ENCODE measurements at places on chromosomes 5 and 9.

DNA sequence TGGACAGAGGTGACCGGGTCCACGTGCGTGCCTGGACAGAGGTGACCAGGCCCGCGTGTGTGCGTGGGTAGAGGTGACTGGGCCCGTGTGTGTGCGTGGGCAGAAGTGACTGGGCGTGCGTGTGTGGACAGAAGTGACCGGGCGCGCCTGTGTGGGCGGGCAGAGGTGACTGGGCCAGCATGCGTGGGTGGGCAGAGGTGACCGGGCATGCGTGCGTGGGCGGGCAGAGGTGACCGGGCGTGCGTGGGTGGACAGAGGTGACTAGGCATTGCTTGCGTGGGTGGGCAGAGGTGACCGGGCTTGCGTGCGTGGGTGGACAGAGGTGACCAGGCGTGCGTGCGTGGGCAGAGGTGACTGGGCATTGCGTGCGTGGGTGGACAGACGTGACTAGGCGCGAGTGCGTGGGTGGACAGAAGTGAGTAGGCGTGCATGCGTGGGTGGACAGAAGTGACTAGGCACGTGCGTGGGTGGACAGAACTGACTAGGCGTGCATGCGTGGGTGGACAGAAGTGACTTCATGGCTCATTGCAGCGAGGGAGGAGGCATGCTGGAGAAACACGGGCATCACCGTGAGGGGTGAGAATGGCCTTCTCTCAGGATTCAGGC, 254.1 kb upstream of the IRX4 start:
- no peak for DNase-seq

DNA sequence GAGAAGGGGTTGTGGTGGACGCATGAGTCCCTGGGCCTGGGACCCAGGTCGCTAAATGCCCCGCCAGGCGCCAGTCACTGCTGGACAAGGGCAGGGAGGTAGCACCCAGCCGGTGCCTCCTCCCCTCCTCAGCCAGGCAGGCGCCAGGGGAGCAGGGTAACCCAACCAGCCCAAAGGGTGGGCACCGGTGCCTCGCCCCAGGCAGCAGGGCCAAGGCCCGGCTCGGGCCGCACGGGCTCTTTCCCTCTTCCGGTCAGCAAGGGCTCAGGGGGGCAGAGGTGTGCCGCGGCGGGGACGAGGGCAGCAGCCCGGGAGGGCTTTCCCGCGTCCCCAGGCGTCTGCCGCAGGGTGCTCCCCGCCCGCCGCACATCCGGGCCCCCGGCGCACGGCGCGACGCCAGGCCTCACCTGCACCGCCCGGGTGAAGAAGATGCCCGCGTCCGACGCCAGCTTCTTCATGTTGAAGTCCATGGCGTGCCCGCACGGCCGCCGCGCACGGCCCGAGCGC, 393 bp downstream of the SH3GLB2 start:
- DNase-seq: no peak

- no peak for DNase-seq
Observed at GRCh38 chr5:150286820-150287219, 2.8 kb downstream of the CAMK2A start.

DNA sequence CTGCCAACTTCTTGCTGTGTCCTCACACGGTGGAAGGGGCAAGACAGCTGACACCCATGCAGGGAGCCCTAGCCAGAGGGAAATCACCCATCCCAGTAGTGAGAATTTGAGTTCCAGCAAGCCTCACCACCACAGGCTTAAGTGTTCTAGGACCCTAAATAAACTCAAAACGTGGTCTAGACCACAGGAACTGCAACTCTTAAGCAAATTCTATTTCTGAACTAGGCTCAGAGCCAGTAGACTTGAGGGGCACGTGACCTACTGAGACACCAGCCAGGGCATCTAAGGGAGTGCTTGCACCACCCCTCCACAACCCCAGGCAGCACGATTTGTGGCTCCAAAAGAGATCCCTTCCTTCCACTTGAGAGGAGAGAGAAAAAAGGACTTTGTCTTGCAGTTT, 96.0 kb upstream of the PHF24 start:
- no peak for DNase-seq

GRCh38 chr5:69444127-69444754, 29.3 kb downstream of the MARVELD2 start:
- no peak for DNase-seq
